Midbrain (tissue), 1 donor: ENCODE measurements at places on chromosomes 7 and 10.
A peak's percentile ranks its signal among the peaks of the same experiment; 100 is the strongest.

GRCh38 chr7:4650433-4651047, 31.6 kb upstream of the FOXK1 start:
- DNase-seq: peak; percentile 17

GRCh38 chr7:138726288-138726687, 25.1 kb upstream of the SVOPL start:
- DNase-seq: no peak

- DNase-seq: no peak
Measured at GRCh38 chr7:103689255-103689654, 243.2 kb upstream of the SLC26A5 start.

DNA sequence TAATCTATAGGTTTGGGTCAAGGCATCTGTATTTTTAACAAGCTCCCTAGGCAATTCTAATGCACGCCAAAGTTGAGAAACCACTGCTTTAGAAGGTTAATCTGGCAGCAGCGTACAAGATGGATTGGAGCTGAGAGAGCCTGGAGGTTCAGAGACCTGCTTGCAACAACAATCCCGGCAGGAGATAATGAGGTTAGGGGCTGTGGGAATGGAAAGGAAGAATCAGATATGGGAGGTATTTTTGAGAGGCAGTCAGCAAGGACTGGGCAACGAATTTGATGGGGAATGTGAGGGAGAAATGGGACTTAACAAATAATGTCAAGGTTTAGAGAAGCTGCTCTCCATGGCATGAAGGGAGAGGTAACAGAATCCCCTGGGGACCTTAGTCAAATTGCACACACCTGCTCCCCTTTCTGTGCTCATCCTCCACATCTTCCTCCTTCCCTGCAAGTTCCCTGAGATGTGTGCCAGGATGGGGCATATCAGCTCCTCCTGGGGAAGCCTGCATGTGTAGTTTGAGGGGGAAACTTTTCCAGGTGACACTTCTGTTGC, 731.0 kb upstream of the GALNT17 start:
- no peak for DNase-seq

DNA sequence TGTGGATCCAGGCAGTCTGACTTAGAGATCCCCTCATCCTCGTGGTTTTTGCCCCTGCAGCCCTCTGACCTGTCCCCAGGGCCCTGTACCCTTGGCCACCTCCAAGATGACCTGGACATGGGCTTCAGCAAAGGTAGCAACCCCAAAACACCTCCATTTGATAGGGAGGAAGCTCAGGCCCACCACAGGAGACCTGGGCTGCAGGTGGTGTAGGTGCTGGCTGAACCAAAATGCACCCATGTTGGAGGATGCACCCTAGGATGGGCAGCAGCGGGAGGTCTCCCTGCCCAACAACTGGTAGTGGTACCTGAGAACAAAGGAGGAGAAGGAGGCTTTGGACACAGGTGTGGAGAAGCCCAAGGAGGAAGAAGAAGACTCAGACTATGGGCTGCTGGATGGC, 188.7 kb downstream of the ZNF716 start:
- no peak for DNase-seq

DNA sequence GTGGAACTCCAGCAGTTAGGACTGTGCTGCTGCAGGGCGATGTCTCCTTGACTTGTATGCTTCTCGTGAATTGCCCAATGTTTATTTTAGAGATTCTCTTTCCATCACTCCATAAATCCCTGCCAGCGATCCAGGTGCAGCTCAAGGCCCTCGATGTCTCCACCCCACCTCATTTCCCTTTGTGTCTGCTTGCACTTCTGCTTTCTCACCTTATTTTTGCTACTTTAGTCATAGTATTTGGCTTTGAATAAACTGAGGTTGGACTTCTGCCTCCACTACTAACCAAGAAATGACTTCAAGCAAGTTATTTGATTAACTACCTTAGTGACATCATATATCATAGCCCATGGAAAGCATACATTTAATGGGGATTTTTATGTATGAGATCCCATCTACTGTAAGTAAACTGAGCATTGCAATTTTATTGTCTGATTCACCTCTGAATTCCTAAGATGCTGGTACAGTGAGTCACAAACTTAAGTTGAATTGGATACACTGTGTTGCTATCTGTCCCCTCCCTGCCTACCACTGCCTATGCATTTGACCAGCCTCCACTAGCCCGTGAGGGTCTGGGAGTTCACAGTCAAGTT, 255.8 kb downstream of the ABCA13 start:
- DNase-seq: no peak

- DNase-seq: no peak
Measured at GRCh38 chr10:18523025-18523424, 128.4 kb downstream of the NSUN6 start.

GRCh38 chr7:42174391-42174912, 62.6 kb downstream of the GLI3 start:
- no peak for DNase-seq

GRCh38 chr7:10815546-10815945, 158.1 kb upstream of the PHF14 start:
- DNase-seq: no peak

GRCh38 chr7:66055321-66055956, 20.2 kb upstream of the ASL start:
- DNase-seq: no peak

- no peak for DNase-seq
Measured at GRCh38 chr10:69847458-69847857, 45.8 kb downstream of the COL13A1 start.

GRCh38 chr10:24606021-24606420, 117.7 kb downstream of the ARHGAP21 start:
- no peak for DNase-seq

- no peak for DNase-seq
Measured at GRCh38 chr7:105976868-105977267, 13.8 kb downstream of the CDHR3 start.

- DNase-seq: no peak
Measured at GRCh38 chr7:116582806-116583444, 58.1 kb downstream of the CAV1 start.

- no peak for DNase-seq
Measured at GRCh38 chr7:5646846-5647245, 134.6 kb downstream of the RNF216 start.

DNA sequence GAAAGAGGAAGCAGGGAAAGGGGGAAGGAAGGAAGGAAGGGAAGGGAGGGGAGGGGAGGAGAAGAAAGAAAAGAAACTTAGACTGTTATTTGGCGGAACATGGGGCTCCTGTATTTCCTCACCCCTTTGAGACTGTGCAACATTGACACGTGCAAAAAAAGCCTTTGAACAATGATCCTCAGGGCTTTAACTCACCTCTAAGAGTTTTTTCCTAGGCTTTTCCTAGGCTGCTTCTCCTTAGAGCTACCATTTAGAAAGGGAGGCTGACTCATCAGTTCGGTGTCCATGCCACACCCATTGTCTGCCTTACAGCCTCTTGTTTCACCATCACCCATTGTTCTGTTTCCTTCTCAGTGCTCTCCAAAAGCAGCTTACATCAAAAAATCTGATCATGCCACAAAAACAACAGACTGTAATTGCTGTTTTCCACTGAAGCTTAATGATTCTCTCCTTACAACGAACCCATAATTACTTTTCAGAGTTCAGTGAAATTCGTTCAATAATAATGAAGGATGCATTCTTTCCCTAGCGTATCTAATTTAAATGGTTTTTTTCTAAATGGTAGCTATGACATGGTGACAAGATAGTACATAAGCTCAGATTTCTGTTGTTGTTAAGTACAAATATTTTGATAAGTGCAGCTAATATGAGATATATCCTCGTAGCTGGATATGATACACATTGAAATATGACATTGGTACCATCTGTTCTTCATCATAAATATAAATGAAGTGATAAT, 90.8 kb downstream of the PRLHR start:
- no peak for DNase-seq

- no peak for DNase-seq
Measured at GRCh38 chr10:77939561-77940001, 13.0 kb upstream of the DLG5 start.

GRCh38 chr7:150860978-150861295, 8.6 kb downstream of the AOC1 start:
- DNase-seq: no peak

- no peak for DNase-seq
Measured at GRCh38 chr10:102546606-102547320, 43.0 kb downstream of the SUFU start.

DNA sequence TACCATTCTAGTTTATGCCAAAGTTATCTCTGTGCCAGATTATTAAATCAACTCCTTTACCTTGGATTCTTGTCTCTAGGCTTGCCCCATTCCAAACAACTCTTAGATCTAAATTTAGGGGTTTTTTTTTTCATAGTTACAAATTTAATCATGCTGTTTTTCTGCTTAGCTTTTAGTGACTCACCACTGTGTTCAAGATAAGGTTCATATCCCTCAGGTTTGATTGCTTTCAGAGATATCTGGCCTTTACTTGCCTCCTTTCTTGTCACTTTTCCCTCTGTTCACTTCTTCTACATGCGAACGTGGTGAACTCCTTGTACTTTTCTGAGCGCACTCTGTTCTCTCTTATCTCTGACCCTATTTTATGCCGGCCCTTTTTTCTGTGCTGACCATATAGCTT, 78.2 kb downstream of the VPS50 start:
- DNase-seq: no peak

- DNase-seq: no peak
Measured at GRCh38 chr7:131550846-131551245, 5.6 kb downstream of the PODXL start.

GRCh38 chr7:157905651-157906461, 569.1 kb downstream of the DNAJB6 start:
- no peak for DNase-seq

DNA sequence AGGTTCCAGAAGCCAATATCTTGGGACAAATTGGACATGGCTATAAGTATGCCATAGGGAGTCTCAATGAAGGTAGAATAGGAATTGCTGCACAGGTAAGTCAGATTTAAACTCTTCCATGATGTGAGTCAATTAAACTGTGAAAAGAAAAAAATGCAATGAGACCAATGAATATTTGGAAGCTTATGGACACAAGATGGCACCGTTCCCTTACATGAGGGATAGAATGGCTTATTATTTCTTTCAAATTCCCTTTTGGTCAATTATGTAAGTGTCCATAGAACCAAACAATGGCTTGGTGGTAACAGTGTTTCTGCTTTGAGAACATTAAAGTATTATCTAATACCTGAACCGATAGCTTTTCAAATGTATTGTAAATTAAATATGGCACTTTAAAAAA, 35.6 kb downstream of the ACADSB start:
- no peak for DNase-seq

DNA sequence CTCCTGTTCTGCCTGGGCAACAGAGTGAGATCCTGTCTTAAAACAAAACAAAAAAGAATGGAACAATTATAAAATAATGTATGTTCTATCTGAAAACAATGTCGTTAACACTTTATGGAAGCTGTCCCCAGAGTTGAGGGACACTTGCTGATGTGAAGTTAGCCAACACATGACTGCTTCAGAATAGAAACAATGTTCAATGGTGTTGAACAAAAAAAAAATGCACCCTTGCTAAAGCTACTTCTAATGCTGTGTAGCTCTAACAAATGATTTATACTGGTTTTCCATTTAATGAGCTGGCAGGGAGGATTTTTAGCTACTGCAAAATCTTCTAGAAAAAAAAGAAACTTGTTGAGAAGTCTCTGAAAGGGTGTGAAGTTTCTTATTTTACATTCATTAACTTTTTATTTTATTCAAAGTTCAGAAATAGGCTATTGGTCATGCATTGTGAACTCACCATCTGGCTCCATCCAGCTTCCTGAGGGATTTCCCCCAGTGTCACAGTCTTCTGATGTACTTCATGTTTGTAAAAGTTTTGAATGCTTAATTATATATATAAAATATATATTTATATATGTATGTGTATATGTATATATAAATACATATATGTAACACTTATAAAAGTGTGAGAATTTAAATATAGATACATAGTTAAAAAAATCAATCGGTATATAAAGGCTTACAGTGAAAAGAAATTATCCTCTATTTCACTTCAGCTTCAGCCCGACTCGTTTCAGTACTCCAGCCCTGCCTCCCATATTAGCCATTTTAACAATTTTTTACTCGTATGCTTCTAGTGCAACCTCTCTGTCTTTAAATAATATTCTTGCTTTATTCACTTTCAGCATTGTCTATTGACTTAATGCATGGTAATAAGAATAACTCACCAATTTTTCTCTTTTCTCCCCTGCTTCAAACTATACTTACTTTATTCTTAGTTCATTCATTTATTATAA, 35.0 kb downstream of the HDAC9 start:
- DNase-seq: no peak

GRCh38 chr7:77439572-77439971, 23.4 kb upstream of the GSAP start:
- DNase-seq: peak; percentile 62

DNA sequence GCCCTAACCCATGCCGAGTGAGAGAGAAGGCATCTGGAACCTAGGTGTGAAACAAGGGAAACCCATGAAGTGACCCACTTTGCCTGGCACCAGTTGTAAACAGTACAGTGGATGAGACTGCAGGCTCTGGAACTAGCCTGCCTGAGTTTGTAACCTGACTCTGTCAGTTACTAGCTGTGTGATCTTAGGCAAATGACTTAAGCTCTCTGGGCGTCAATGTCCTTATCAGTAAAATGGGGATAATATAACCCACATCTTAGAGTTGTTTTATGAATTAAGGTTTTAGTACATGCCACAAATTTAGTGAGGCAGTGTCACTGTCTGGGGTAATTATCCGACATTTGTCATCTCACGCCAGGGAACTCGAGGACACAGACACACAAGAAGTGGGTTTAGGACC, 82.9 kb upstream of the AGK start:
- DNase-seq: no peak

GRCh38 chr7:1644341-1645070, 25.6 kb upstream of the ELFN1 start:
- no peak for DNase-seq

DNA sequence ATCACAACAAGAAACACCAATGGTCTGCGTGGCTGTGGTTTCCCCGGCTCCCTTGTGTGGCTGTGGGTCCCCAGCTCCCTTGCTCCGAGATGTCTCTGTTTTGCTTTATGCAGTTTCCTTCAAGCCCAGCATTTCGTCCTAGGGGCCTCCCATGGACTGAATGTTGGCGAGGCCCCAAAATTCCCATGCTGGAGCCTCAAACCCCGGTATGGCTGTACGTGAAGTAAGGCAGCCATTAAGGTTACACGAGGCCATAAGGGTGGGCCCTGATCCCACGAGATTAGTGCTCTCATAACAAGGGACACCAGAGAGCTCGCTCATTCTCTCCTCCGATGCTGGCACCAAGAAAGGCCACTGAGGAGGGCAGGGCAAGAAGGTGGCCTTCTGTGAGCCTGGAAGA, 44.6 kb downstream of the INSIG1 start:
- no peak for DNase-seq

- DNase-seq: no peak
Measured at GRCh38 chr7:151489498-151489897, 30.2 kb downstream of the RHEB start.

GRCh38 chr10:98367604-98368451, 47.2 kb downstream of the PYROXD2 start:
- DNase-seq: peak; percentile 33

- DNase-seq: no peak
Measured at GRCh38 chr7:369476-370258, 79.7 kb downstream of the FOXL3 start.
